Activated CD4-positive, CD25-positive, alpha-beta regulatory T cell (primary cell): ENCODE measurements at places on chromosomes 12 and 14.

- DNase-seq, result no peak
Observed at GRCh38 chr12:83031196-83031595, 344.5 kb downstream of the TMTC2 start.

DNA sequence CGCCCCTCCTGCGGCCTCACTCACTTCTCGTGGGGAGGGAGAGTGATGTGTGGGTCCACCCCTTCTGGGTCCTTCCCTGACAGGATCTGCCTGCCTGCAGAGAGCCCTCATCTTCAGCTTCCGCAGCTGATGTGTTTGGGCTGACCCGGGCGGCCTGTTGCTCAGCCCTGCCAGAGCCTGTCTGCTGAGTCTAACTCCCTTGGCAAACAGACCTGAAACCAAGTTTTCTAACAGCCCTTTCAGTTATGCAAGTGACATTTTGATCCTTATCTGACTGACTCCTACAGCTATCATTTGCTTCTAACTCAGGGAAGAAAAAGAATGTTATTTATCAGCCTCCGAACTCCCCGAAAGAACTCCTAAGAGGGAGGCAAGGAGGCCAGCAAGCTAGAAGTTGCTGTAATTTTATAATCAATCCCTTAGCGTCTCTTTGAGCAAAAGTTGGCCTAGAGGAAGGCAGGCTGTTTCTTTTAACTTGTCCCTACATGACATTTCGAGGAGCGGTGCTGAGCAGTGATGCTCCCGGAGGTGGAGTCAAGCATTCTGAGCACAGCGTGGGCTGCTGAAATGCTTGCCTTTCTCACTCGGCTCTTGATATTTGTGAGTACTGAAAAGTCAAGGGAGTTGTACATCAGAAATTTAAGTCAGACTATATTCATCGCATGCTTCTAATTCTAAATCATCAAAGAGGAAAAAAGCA, 31.5 kb upstream of the CACNA2D4 start:
- no peak for DNase-seq

DNA sequence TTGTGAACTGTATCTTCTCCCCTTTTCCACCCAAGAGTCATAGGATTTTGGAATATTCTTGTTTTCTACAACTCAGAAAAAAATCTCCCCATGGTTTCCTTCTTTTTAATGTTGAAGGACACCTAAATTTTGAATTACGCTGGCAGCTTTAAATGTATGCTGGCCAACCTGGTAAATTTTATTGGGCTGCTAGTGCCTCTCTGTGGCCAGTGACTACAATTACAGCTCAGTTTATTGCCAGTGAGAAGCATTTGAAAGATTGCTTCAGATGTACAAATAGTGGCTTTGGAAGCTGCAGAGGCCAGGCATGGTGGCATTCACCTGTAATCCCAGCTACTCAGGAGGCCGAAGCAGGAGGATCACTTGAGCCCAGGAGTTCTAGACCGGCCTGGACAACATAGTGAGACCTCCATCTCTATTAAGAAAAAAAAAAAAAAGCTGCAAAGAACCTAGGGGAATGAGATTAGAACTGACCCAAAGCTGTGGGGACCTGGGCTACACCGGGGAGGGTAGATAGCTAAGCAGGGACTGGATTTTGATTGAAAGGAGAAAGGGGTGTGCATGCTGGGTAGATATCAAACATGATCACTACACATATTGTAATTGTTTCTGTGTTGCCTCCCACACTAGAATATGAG, 7.6 kb upstream of the RAB21 start:
- peak; percentile 7 for DNase-seq

GRCh38 chr12:90990611-90991010, 14.2 kb downstream of the EPYC start:
- no peak for DNase-seq

DNA sequence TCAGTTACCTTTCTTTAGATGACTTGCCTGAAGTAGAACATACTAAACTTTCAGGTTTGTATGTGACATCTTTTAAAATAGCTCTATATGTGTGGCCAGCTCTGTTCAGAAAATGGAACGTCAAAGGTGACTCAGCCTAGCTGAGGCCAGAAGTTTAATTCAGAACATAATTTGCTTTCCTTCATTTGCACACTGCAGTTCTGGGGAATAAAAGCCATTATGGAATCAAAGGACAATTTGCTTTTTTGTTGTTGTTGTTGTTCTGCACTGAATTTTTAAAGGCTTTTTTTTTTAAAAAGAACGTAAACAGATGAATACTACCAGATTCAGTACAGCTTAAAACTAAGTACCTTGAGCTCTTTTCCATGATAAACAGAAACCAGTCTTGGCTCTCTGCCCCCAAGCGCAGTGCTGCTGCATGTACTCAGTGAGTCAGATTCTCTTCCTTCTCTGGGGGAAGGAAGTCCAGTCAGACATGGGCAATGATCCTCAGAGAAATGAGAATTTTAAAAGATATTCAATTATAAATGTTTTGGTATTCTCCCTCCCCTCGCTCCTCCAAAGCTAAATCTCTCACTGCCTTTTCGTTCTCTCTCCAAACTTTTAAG, 644.2 kb downstream of the NOVA1 start:
- no peak for DNase-seq

- no peak for DNase-seq
Observed at GRCh38 chr12:85956081-85956480, 82.0 kb downstream of the NTS start.

GRCh38 chr12:42809226-42809625, 219.7 kb upstream of the PRICKLE1 start:
- DNase-seq, result no peak

GRCh38 chr12:6336889-6337853, 4.7 kb downstream of the TNFRSF1A start:
- DNase-seq, result no peak

- no peak for DNase-seq
Observed at GRCh38 chr12:114820796-114821195, 136.8 kb upstream of the TBX3 start.

DNA sequence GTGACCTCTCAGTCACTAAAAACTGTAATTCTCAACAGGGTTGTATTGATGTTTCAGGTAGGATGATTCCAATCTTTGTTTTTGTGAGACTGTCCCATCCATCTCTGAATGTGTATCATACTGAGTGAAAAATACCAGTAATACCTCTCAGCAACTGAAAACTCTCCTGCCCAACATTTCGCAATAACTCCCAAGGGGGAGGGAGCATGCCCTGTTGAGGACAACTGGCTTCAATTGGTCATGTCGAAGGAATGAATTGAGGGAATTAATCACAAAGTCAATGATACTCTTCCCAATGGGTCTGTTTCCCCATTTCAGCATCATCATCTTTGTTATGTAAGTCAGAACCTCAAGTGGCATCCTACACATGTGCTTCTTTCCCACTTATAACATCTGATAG, 102.4 kb upstream of the E2F7 start:
- no peak for DNase-seq

DNA sequence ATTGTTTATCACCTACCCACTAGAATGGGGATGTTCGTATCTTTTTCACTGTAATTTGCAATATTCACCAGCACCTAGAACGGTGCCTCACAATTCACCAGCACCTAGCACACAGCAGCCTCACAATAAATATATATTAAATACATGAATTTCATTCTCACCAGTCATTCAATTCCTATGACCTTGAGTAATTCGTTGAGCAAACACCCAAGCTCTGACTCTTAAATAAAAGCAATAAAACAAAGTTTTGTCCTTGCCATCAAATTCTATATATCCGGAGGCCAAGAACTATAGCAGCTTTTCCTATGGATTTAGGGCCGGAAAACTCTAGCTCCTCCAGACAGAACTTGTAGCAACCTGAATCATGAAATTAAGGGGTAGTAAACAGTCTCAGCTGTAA, 981 bp downstream of the VTI1B start:
- no peak for DNase-seq

GRCh38 chr14:78754059-78754458, 583.9 kb downstream of the NRXN3 start:
- DNase-seq, result no peak

GRCh38 chr12:18320976-18321375, 59.7 kb downstream of the PIK3C2G start:
- DNase-seq, result no peak

GRCh38 chr12:109999649-109999971, 380 bp downstream of the ANKRD13A start:
- DNase-seq, result no peak

- no peak for DNase-seq
Observed at GRCh38 chr12:118436986-118437385, 60.6 kb downstream of the SUDS3 start.

DNA sequence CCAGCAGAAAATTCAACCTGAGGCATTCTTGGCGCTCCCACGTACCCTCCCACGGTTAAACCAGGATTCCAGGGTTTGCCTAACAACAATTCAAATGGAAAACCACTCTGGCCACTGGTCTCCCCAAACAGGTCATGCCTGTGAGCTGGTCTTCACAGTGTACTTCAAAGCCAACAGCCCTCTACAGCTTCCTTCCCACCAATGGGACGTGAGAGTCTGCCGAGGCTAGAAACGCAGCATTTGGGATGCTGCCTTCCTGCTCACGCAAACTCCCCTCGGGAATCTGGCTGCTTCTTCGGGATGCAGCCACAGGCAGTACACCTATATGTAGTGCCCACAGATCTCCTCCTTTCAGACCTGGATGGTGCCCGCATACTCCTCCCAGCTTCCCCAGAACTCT, 149.1 kb downstream of the KLHL28 start:
- no peak for DNase-seq

DNA sequence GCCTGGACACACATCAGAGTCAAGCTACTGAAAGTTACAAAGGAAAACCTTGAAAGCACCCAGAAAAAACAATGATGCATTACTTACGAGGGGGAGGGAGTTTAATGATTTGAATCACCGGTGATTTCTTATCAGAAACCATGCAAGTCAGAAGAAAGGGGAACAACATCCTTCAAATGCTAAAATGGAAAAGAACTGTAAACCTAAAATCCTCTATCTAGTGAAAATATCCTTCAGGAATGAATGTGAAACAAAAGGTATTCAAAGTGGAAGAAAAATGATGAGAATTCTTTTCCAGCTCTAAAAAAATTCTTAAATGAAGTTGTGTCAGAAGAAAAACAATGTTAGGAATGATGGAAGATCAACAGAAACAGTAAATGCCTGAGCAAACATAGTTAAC, 16.8 kb downstream of the SCAF11 start:
- DNase-seq, result no peak

- DNase-seq, result no peak
Observed at GRCh38 chr12:23536293-23536692, 413.2 kb downstream of the SOX5 start.

GRCh38 chr12:100993916-100994450, 199.4 kb downstream of the ANO4 start:
- DNase-seq, result no peak
